ENCODE measurements at places on chromosomes 3 and 15.

DNA sequence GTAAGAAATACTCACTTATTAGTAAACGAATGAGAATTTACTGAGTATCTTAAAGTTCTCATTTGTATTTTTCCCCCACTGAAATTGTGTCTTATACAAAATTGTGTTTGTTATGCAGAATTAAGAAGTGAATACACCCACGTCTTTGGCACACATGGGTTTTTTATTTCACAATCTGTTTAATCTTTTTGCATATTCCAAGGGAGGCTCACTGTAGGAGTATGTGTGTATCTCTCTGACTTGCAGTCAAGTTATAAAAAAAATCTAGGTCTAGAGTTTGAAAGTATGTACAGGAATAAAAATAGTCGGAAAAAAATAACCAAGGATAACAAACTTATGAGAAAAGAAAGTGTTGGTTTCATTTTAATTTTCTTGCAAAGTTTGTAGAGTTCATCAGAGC is 255.2 kb downstream of the PDCD6IP start:
- DNase-seq, result no peak

- no peak for DNase-seq
Measured at GRCh38 chr3:50612234-50612882, 784 bp upstream of the CISH start.

DNA sequence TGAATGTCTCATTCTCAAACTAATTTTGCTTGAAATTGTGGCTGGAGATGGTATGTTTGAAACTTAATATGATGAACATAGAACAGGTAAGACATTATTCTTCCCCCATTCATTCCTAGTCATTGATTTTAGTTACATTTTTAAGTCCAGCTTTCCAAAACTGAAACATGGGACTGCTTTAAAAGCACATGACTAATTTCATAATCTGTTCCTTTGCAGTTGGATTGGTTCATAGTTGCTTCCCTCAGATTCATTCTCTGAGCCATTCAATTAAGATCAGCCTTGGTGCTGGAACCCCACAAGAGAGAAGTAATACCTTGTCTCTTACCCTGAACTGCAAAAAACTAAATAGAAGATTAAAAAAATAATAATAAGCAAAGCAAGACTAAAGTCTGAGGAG is 87.5 kb upstream of the TGFBR2 start:
- DNase-seq, result no peak

- no peak for DNase-seq
Measured at GRCh38 chr15:29129221-29129620, 140.4 kb downstream of the NSMCE3 start.

All from stimulated activated CD8-positive, alpha-beta memory T cell treated with anti-CD3 and anti-CD28 coated beads, Interleukin-2, amount 100 ng/mL, for 48 hours (primary cell).